ENCODE measurements at places on chromosomes 2 and 18.

DNA sequence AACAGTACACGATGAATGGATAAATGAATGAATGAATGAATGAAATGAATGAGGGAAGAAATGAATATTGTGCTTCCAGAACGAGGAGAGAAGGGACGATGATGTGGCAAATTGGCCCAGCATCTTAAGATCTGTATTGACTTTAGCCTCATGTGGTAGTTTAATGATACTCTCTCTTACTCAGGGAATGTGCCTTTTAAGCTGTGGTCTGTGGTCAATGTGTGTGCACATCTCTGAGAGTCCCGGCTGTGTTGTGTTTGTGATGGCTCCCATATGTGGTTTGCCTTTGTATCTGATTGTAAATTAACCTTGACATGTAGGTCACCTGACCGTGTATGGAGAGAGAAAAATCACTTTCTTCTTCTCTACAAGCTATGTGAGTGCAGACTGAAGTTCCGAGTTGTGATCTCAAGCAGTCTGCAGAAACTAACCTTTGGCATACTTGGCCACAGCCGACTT, 91.2 kb downstream of the NEDD4L start:
- DNase-seq, result no peak

DNA sequence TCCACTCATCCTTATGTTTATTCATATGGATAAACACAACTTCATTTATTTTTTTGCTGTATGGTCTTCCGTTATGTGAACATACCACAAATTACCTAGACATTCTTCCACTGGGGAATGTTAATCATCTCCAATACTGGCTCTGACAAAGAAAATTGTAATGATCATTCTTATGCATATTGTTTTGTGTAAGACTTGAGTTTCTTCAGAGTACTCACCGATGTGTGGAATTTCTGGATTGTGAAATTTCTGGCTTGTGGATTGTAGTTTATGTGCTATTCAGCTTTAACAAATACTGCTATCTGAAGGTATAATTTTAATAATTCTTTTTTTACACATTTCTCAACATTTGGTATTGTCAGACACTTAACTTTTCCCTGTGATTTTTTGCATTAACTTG, 212.2 kb upstream of the THUMPD2 start:
- DNase-seq, result no peak

DNA sequence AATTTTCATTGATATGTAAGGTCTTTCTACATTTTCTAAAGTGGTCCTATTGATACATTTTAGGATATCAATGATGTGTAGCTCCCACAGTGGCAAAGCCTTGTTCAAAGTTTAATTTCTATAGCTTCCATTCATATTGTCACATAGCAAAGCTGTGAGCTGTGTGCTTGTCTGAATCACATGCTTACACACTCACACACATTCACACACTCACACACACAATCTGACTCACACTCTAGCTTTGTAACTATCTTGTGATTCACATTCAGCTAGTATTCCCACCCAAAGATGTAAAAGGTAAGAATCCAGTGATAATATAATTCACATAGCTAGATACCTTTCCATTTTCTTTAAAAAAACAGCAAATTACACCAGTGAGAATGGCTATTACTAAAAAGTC, 58.7 kb downstream of the MAPRE2 start:
- no peak for DNase-seq

DNA sequence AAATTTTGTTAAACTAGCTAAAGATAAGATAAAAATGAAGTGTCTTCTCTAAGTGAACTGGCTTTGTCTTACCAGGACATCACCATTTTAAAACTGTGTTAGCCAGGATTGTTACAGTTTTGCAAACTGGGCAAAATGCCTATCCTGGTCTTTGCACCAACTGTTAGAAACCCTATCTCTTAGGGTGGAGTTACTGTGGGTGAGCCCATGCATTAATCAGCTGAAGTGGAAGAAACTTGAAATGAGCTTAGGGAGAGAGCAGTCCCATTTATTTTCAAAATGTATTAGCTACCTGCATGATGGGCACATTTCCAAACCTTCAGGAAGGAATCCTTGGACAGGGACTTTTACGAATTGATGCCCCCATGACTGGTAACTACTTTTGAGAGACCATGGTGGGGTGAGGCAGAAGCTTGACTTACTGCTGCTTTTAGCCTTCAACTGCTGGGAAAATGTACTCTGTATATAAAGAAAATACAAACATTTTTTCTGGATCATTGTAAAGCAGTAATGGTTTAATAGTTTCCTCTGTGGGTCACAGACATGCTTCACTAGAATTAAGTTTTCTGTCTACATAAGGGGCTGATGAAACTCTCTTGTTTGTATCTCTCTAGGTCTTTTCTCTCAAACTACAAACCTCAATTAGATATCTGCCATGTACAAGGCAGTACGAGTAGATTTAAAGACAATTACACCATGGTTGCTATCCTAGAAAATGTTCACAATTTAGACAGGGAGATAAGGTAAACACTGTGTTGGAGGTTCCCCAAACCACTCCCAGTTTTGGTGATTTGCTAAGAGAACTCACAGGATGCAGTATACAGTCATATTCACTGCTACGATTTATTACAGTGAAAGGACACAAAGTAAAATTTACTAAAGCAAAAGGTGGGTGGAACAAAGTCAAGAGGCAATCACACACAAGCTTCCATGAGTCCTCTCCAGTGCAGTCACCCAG, 321.4 kb upstream of the MMADHC start:
- DNase-seq, result no peak

- no peak for DNase-seq
Measured at GRCh38 chr2:200077838-200078237, 122.5 kb downstream of the MAIP1 start.

DNA sequence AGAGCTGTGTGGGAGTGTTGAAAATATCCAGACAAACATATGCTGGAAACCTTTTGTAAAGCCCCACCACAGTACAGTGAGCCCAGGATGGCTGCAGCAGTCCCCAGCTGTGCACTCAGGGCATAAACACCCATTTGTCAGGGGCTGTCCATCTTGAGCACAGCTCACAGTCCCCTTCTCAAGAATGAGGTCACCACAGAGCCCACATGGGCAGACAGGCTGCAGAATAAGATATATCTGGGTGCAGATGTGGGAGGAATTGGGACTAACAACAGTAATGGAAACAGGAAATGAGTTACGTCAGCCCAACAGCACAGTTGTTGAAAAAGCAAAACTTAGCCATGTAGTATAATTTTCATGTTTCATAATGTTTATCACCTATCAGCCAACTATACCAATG, 219.6 kb downstream of the ETAA1 start:
- DNase-seq, result no peak

- DNase-seq, result no peak
Measured at GRCh38 chr2:2744958-2745715, 414.1 kb upstream of the MYT1L start.

DNA sequence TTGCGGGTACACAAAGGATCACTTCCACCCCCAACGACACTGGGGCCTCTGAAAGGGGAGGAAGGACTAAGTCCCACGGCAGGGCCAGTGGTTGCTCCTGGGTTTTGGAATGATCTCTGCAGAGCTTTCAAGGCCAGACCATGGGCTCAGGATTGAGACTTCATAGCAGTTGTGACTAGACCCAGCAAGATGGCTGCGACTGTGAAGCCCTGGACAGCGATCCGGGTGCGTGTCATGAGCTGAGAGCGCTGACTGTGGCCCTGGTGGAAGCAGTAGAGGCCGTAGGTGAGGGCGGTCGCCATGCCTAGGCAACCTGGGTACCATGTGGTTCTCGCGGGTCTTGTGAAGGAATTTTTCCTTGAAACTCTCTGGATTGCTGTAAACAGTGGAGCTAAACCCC, 27.3 kb downstream of the NCL start:
- DNase-seq, result no peak

DNA sequence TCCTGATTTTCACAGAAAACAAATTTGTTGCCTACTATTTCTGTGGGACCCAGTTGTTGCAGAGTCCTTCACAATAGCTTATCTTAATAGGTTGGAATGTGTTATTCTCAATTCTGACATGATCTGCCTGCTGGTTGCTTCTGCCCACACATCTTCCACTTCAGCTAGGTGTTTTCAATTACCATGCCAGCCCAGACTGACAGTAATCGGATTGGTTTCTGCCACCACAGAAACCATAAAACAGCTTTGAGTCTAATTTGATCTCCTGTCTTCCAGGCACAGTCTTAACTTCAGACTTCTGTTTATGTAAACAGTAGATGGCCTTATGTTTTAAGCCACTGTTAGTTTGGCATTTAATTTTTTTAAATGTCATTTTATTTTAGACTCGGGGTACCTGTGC, 248.2 kb upstream of the RBMS1 start:
- DNase-seq, result no peak

GRCh38 chr2:12804091-12804856, 87.5 kb downstream of the TRIB2 start:
- DNase-seq, result no peak

DNA sequence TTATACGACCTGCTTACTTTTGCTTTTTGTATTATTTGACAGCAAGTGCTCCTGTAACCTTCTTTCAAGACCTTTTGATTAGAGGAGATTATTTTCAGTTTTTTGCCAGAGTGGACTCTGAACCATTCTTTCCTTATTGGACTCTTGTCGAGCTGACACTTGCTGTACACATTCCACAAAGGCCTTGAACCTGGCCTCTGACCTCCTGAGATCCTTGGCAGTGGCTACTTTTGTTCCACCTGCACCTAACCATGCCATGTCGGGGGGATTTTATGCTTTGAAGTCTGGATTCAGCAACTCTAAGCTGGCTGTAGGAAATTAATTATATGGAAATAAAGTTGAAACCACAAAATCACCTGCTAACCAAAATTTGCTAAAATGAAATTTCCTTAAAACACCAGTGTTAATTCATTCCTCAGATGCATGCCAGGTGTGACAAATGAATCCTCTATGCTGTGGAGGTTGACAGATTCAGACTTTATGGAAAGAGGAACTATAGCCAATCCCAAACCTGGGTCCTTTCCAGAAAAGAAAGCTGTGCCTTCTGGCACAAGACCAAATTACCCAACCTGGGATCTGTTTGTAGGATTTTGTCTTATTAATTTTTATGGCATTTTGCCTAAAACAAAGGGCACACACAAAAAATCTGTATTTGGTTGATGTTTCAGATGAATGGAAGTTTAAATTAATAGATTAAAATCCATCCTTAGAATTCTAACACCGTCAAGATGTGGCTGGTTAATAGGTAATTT, 110.4 kb downstream of the CDC42EP3 start:
- DNase-seq, result no peak

DNA sequence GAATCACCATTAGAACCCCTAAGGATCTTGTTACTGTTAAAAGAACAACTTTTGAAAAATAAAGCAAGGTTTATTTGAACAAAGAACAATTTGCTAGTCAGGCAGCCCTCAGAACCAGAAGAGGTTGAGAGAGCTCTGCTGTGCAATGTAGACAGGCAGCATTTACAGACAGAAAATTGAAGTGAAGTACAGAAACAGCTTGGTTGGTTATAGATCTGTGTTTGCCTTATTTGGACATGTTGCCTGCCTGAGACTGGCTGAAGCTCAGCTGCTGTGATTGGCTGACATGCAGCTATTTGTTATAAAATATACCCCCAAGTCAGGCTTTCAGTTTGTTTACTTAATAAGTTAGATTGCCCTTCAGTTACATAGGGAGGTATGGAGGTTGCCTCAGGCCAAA, 12.5 kb downstream of the MSTN start:
- DNase-seq, result no peak

GRCh38 chr18:29430416-29430815, 1253.5 kb upstream of the CDH2 start:
- DNase-seq, result no peak

- no peak for DNase-seq
Measured at GRCh38 chr2:11788461-11789124, 42.2 kb downstream of the LPIN1 start.

DNA sequence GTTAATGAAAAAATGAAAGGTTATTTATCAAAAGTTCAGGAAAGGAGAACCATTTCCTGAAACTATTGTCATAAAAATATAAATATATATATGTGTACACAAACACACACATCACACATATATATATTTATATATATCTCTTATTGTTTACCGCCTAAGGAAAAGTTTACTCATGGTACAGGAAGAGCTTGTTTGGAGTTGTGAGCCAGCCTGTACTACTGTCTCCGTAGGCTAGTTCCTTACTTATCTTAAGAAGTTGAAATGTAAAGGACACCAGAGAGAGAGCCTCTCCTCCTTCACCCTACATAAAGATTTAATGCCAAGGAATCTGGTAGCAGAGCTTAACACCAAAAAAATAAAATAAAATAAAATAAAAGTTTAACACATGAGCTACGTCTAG, 19.6 kb downstream of the DSC1 start:
- DNase-seq, result no peak

DNA sequence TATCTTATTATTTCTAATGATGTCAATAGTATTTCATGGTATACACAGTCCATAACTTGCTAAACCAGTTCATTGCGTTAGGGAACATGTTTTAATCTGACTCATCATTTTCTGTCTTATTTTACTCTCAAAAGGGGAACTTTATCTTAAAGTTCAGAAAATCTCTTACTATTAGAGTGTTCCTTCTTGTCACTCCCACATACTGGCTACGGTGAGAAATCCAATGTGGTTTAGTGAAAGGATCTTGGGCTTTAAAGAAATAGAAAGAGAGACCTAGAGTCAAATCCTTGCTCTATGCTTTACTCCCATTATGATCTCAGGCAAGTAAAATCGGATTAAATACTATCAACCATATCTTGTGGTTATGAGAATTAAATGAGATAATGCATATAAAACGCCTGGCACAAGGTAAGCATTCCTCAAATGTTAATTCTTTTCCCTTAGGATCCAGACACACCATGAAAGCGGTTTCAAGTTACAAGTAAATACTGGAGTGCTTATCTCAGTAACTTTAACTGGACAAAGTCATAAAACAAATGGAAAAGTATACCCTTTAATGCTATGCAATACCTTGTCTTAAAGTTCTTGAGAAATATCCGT, 576.0 kb downstream of the ARHGAP15 start:
- DNase-seq, result no peak

DNA sequence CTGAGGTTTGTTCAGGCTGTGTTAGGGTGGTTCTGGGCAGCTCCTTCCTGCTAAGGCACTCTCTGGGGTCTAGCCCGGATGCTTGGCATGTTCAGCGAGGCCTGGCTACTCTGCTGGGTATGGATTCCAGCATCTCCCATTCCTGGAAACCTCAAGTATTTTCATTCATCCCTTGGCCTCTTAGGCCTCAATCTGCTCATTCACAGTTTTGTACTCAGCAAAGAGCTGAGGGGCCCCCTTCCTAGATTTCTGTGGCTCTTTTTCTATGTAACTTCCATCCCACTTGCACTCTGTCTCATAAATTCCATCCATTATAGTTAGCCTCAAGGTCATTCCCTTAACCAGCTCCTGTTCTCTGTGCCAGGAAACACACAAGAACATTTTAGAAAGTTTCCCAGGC, 798.8 kb upstream of the HS6ST1 start:
- DNase-seq, result no peak

GRCh38 chr2:10266133-10266620, 36.5 kb upstream of the HPCAL1 start:
- DNase-seq, result no peak

- no peak for DNase-seq
Measured at GRCh38 chr2:16387461-16387984, 278.1 kb downstream of the CYRIA start.

- DNase-seq, result no peak
Measured at GRCh38 chr2:75311993-75312392, 112.7 kb upstream of the TACR1 start.
